ENCODE measurements at places on chromosomes 3 and 15.
A peak's percentile ranks its signal among the peaks of the same experiment; 100 is the strongest.

- DNase-seq = no peak
Observed at GRCh38 chr15:79171320-79172031, 80.9 kb upstream of the RASGRF1 start.

- no peak for DNase-seq
Observed at GRCh38 chr15:49709646-49710214, 88.9 kb downstream of the DTWD1 start.

DNA sequence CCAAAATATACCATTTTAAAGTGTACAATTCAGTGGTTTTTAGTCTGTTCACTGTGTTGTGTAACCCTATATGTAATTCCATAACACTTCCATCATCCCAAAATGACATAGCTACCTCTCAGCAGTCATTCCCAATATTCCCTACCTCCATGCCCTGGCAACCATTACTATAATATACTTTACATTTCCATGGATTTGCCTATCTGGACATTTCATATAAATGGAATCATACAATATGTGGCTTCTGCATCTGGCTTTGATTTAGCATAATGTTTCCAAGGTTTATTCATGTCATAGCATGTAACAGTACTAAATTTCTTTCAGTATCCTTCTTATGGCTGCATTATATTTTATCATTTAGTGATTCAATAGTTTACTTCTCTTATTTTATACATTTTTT lies 25.3 kb downstream of the FAM98B start:
- DNase-seq = no peak

DNA sequence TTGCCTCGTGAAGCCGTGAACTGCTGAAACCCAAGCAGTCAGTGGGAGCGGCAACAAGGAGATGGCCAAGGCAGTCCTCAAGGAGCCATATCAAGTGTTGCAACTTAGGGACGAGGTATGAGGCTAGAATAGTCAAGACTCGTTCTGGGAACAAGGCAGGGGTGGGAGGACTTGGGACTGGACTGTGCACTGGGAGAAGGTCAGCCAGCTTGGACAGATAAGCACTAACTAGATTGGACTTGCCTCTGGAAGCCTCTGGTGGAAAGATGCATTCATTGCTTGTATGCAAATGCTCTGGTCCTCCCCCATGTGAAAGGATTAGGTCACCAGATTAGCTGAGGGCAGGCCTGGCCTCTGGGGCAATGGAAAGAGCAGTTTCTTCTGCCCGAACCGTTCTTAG lies 123.3 kb upstream of the CTNNB1 start:
- DNase-seq = no peak

DNA sequence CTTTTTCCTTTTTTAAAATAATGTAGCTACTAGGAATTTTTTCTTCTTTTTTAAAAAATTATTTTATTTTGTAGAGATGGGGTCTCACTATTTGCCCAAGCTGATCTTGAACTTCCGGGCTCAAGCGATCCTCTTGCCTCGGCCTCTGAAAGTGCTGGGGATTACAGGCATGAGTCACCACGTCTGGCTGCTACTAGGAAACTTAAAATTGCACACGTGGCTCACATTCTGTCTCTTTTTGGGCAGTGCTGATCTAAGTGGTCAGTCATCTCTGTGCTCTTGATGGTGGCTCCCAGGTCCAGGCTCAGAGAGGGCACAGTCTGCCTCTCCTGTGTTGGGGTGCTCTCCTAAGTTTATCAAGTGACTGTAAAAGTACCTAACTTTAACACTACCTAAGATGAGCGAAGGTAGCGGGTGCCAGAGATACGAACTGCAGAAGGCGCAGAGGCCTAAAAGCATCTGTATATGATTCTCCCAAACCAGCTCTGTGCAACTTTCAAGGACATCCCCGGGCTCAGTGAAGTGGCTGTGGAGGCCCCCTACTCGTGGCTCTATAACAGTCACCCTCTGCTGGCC lies 52.9 kb upstream of the SEC13 start:
- DNase-seq = peak; percentile 37

- DNase-seq = no peak
Observed at GRCh38 chr3:63473641-63474166, 178.8 kb upstream of the SNTN start.

- peak; percentile 85 for DNase-seq
Observed at GRCh38 chr15:63348392-63348791, 33.3 kb downstream of the CA12 start.

Data from PC-3 (cell line).